ENCODE measurements at places on chromosomes 12 and 14.

DNA sequence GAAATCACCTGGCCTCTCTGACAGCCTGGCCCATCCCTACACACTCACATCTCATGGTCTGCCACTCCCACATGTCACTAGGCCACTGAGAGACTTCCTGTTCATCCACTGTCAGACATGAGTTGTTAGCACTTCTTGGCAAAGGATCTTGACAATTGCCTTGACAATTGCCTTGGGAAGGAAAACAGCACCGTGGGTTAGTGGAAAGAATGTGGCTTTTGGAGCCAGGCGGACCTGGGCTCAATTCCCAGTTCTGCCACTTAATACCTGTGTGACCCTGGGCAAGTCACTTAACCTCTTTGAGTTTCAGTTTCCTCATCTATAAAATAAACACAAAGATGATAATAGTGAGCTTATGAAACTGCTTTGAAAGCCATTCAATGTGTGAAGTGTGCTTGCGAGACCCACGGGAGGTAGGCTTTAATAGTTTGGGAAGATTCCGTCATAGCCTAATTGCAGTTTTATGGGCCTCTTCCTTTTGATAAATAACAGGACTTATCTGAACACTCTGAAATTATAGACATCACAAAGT, 250.4 kb downstream of the C12orf75 start:
- DNase-seq, result no peak

DNA sequence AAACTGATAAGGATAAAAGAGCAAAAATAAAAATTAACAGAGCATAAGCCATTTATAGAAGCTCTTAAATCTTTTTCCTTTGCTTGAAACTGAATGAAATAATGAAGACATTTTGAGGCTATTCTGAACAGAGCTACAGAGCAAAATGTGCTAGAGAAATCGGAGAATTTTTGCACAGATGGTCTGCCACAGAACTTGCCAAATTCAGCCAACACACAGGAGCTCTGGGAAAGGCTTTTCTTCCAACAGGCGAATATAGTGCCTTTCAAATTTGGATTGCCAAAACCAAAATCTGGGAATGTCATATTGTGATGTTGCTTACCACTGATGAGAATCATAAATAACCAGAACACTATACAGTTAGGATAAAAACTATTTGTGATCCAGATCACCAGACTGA, 406.3 kb downstream of the RPL10L start:
- DNase-seq, result no peak

DNA sequence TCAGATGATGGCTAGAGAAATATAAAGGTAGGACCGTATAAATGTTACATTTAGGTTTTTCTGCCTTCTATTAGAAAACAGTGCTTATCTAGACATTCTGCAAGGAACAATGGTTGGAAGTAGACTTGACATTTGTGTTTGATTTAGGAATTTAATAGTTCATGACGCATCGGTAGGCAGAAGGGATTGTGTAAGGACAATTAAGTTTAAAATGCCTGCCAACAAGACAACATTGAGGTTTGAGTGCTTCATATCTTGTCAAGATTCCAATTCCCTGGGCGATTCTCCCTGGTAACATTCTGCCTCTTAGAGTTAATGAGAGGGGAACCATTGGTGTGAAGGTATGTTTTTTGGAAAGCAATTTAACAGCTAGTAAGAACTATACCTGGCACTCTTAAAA, 186.8 kb upstream of the RBM19 start:
- no peak for DNase-seq

DNA sequence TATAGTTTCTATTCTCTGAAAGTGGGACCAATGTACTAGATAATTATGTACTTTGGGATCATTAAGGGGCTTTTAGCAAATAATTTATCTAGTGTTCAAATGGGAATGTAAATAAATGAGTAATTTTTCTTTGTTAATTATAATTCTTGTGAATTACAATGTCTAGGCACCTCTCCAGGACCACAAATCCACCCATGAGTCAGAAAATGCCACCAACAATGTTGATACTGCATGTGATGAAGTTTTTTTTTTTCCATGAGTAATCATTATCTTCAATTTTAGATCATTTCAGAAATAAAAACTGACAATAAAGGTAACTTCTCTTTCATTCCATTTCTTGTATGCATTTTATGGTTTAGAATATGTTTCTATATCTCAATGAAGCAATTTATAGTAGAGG, 470.3 kb downstream of the VRK1 start:
- no peak for DNase-seq

Data from stimulated activated CD4-positive, alpha-beta T cell treated with anti-CD3 and anti-CD28 coated beads, TNF-alpha, amount 100 ng/mL, for 1 hour (primary cell).